NCI-H1436 treated with DMSO at 0.1 percent for 48 hours (cell line): ENCODE measurements at places on chromosomes 3 and 15.

- no peak for DNase-seq
Measured at GRCh38 chr3:173538410-173538809, 140.9 kb downstream of the NLGN1 start.

DNA sequence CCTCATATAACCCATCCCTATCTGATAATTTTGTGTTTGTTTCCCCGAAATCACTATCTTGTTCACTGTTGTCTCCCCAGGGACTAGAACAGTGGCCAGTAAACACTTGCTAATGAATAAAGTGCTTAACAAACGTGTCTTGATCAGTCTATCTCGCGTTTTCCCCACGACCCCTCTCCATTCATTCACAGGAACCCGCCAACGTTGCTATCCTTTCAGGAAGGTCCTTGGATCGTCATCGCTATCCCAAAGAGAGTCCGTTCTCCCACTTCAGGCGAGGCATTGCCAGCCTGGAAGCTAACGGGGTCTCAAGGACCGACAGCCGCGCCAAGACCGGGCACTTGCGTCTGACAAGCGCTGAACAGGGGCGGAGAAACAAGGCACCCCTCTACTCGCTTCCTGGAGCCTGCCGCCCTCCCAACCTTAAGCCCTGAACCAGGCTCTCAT is 344 bp downstream of the LINS1 start:
- no peak for DNase-seq

- no peak for DNase-seq
Measured at GRCh38 chr15:48644467-48644826, 1.1 kb downstream of the FBN1 start.

GRCh38 chr3:179473565-179473964 is 22.3 kb upstream of the GNB4 start:
- DNase-seq, result no peak

DNA sequence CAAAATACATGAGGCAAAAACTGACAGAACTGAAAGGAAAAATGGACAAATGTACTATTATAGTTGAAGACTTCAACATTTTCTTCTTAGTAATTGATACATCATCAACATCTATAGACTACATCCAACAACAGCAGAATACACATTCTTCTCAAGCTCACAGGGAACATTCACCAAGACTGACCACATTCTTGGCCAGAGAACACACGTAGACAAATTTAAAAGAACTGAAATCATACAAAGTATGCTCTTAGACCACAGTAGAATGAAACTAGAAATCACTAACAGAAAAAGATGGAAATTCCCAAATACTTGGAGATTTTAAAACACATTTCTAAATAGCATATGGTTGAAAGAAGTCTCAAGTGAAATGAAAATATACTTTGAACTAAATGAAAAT is 55.1 kb upstream of the NSMCE3 start:
- no peak for DNase-seq

- DNase-seq, result no peak
Measured at GRCh38 chr3:57206423-57206822, 6.6 kb upstream of the HESX1 start.

- no peak for DNase-seq
Measured at GRCh38 chr3:29281344-29282241, 722 bp downstream of the RBMS3 start.

- DNase-seq, result no peak
Measured at GRCh38 chr3:45029661-45030060, 3.6 kb downstream of the CLEC3B start.

DNA sequence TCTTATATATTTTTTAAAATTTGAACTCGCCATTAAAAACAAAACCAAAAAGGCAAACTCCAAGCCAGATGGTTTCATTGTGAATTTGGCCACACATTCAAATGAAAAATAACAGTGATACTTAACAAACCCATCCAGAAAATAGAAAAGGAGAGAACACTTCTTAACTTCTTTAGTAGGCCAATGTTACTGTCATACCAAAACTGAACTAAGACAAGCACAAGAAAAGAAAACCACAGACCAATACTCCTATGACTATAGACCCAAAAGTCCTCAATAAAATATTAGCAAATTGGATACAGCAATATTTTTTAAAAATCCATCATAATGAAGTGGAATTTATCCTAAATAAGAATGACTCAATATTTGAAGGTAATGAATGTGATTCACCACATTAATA is 73.5 kb upstream of the ALDH1A3 start:
- no peak for DNase-seq

DNA sequence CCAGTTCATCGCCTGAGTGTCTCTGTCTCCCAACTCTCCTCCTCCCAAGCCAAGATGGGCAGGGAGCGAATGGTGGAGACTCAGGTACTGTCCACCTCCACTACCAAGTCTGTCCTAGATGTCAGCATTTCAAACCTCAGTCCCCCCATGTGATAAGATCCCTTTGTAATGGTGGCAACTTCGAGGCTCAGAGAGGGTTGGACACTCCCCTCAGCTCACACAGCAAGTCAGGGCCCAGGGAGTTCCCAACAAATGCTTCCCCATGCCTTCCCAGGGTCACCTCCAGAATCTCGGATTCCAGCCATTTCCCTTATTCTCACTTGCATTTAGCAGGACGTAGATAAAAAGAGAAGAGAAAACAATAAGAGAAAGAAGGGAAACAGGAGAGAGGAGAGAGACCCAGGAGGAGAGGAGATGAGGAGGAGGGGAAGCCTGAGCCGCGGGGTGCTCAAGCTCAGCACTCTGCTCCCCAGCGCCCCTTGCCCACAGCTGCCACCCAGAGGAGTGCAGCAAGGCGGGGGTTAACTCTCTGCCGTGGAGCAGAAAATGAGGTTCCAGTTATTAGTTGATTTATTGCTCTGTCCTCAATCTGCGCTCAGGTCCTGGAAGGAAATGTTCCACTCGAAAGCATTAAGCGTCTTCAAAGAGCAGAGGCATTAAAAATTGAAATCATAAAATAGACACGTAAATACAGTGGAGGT is 84.1 kb upstream of the LINGO1 start:
- no peak for DNase-seq

DNA sequence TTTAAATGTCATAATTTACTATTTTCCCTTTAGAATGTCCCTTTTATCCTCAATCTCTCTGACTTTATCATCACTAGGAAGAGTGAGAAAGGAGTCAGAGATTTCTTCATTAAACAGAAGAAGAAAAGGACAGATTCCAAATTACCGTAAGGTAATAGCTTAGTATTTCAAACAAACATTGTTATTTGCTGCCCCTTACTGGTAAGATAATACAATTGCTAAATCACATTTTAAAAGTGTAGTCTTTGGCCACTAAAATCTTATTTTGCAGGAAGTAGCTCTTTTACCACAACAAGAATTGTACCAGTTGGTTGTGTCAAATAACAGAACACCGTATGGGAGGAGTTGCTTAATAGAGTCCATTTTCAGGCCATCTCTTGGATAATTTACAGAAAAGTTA is 53.7 kb downstream of the CGGBP1 start:
- no peak for DNase-seq

GRCh38 chr3:117846238-117846637 is 1136.7 kb downstream of the TUSC7 start:
- no peak for DNase-seq

- DNase-seq, result no peak
Measured at GRCh38 chr15:93948726-93949125, 282.6 kb upstream of the MCTP2 start.
